SK-N-DZ (cell line): ENCODE measurements at places on chromosomes 1 and 21.

GRCh38 chr1:4650481-4650880 lies 3.9 kb upstream of the AJAP1 start:
- no peak for DNase-seq

GRCh38 chr21:41185802-41186201 lies 17.8 kb downstream of the BACE2 start:
- DNase-seq: no peak

- DNase-seq: no peak
These were observed 5.7 kb upstream of the TMEM167B start for GRCh38 chr1:109084563-109085517.

DNA sequence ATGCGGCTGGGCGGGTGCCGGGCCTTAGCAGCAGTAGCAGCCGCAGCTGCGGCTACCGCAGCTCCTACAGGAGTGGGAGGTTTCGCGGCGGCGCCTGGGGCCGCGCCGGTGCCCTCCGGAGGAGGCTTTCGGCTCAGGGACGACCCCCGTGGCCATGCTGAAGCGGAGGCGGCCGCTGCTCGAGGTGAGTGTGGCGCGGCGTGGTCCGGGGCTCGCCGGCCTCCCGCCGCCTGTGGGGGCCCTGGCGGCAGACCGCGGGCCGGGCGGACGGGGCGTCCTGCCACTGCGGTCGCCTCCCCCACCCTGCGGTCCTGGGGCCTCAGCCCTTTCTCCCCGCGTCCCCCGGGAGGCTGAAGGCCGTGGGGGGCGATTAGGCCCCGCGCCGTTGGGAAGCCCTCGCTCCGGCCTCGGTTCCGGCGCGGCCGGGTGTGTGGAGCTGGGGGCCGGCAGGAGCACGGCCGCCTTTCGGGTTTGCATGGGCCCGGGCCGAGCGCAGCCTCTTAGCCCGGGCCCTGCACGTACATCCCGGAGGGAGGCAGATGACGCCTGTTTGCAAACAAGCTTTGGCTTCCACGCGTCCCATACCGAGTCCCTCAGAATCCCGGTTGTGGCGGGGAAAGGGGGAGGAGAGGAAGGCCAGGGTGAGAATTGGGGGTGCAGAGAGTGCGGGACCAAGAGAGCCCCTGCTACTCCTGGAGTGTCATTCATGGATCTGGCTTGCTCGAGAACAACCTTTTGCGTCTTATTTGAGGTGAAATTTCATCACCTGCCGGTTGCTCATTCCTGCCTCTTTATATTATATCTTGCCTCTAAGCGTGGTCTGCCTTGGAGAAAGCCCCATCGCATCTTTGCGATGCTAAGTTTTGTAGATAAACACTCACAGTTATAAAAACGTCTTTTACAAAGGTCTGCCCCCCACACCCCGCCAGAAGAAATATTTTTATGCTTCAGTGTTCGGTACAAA lies 613 bp downstream of the ZFYVE9 start:
- peak; percentile 58 for DNase-seq

DNA sequence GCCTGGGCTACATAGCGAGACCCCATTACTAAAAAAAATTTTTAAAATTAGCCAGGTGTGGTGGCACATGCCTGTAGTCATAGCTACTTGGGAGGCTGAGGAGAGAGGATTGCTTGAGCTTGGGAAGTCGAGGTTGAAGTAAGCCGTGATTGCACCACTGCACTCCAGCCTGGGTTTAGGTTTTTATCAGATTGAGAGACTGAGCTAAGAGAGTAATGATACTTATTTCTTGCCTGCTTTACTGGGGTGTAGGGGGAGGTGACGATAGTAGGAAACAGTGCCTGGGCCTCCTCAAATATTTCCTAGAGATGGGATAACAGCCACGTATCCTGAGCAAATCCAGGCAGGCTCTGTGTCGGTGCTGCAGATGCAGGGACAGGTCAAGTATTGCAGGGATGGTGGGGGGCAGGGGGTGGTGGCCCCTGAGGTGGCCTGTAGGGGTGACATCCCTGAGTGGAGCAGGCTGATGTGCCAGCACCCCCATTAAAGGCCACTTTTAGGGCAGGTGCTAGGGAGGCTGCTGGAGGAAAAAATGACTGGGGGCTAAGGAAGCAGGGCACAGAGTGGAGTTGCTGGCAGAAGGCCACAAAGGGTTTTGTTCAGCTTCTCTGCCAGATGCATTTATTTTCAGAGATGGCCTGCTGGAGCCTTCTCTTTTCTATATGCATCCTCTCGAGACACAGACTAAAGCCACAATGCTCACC lies 130.5 kb downstream of the RHOU start:
- DNase-seq: no peak
